ENCODE measurements at places on chromosomes 7 and 10.

- DNase-seq, result no peak
These were observed 78.9 kb downstream of the ANK3 start for GRCh38 chr10:60310740-60311139.

DNA sequence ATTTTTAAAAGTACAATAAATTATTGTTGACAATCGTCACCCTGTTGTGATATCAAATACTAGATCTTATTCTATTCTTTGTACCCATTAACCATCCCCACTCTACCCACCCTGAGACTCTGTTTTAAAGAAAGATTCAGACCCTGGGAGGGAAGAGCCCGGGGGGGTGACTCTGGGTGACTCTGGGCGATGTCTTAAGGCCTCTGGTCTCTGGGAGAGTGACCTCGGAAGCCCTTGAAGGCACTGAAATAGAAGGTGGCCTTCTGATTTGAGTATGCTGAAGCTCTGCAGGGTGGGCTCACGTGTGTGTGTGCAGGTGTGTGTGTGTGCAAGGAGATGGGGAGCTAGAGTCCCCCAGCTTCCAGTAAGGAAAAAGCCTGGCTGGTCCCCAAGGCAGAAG lies 9.7 kb downstream of the ADAP1 start:
- DNase-seq, result no peak

GRCh38 chr7:17404006-17404405 lies 105.6 kb downstream of the AHR start:
- DNase-seq, result no peak

DNA sequence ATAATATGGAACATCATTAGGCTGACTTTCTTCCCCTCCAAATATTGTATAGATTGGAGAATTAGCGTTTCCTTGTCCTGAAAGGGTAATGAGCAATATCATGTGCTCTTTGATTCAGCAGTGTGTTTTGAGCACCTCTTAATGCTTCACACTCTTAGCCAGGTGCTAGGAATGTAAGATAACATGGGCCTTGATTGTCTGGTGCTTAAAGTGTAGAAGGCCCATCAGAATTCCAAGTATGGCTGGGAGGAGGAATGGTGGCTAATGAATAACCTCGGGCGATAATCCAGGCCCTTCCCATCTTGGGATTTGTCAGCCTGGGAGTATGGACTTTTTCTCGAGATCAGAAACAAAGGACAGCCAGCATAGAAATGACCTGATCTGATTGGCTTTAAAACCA lies 8.6 kb downstream of the TSPAN13 start:
- DNase-seq, result no peak

- no peak for DNase-seq
These were observed 66.7 kb upstream of the ATP6V0A4 start for GRCh38 chr7:138864667-138865066.

- DNase-seq, result no peak
These were observed 436.1 kb upstream of the FOXK1 start for GRCh38 chr7:4245866-4246470.
